ENCODE measurements at places on chromosomes 1 and 21.

GRCh38 chr1:242828199-242828598, 303.7 kb upstream of the PLD5 start:
- DNase-seq = no peak

DNA sequence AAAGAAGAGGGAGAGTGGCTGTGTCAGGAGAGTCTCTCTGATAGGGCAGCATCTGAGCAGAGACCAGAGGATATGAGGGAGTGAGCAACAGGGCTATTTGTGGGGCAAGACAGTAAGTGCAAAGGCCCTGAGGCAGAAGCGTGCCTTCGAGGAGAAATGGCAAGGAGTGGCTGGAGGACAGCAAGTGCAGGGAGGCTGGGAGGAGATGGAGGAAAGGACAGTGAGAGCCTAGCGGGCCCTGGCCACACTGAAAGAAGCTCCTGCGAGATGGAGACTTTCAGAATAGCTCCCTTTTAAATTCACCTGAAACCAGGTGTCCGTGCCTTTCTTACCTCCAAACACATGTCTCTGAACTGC, 25.2 kb downstream of the EXOC8 start:
- no peak for DNase-seq

GRCh38 chr1:87791931-87792740, 463.5 kb downstream of the LMO4 start:
- DNase-seq = no peak

- no peak for DNase-seq
Observed at GRCh38 chr1:65150583-65151263, 2.7 kb downstream of the AK4 start.

- DNase-seq = peak; percentile 74
Observed at GRCh38 chr21:38798481-38798882, 7.2 kb upstream of the ETS2 start.

- no peak for DNase-seq
Observed at GRCh38 chr1:22810378-22810777, 99.7 kb downstream of the EPHB2 start.

DNA sequence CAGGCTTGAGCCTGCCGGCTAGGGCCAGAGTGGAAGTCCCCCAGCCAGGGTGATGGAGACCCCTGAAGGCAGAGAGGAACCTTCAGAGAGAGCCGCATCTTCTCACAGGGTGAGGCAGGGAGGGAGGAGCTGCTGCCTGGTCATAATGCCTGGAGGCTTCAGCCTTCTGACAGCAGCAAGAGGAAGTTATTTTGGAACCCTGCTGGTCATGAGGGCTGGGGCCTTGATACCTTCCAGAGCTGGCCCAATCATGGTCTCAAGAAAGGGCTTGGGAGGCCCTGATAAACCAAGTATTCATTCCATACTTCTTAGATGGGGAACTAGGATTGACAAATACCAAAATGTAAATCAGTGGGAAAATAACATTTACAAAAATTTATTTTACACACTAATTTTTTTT, 26.6 kb upstream of the MPZL1 start:
- no peak for DNase-seq

DNA sequence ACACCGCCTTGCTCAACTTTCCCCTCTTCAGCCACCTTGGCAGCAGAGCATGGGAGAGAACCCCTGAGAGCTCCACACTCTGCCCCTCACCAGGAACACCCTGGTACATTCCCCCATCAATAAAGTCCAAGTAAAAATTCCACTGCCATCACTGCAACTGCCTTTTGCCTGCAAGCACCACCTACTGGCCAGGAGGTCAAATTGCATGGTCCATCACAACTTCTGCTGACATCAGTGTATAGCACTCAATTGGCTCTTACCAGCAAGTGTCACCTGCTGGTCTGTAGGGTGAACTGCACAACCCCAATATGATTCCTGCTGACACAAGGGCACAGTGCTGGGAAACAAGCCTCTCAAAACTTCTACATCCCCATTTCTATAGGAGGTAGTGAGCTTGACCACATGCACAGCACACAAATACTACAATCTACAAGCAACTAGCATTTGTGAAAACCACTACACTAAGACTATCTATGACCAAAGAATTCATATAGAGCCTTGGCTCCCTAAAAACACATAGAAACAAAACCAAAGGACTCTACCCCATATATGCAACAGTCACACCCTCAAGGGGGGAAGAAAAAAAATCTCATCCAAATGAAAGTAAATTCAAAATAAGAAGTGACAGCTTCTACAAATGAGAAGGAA, 69.2 kb downstream of the FASLG start:
- DNase-seq = peak; percentile 8

GRCh38 chr1:44830900-44831304, 12.2 kb downstream of the PTCH2 start:
- no peak for DNase-seq

DNA sequence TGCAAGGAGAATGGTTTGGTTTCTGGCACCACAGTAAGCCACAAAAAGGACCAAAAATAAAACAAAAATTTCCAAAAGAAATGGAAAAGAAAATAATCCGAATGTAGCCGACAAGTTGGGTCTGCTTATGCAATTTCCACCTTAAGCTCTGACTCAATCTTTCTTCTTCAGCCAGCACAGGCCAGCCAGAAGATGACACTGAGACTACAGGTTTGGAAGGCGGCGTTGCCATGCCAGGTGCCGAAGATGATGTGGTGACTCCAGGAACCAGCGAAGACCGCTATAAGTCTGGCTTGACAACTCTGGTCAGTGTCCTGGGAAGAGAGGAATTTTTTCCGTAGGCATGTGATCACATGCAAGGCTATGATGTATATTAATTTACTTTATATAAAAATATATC, 23.4 kb downstream of the PDPN start:
- no peak for DNase-seq

GRCh38 chr1:10540277-10541005, 65.7 kb downstream of the PEX14 start:
- DNase-seq = peak; percentile 79

DNA sequence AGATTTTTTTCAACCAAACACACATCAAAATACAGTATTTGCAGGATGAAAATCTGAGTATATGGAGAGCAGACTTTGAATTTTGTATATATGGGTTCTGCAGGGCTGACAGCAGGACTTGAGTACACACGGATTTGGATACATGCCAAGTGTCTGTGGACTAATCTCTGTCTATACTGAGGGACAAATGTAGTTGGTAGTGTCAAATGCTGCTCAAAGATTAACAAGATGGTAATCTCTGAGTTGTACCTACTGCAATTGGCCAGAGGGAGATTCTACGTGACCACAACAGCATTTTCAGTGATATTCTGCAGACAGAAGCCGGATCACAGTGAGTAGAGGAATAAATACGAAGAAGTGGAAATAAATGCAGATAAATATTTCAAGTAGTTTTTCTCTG, 43.4 kb downstream of the SHCBP1L start:
- DNase-seq = no peak

DNA sequence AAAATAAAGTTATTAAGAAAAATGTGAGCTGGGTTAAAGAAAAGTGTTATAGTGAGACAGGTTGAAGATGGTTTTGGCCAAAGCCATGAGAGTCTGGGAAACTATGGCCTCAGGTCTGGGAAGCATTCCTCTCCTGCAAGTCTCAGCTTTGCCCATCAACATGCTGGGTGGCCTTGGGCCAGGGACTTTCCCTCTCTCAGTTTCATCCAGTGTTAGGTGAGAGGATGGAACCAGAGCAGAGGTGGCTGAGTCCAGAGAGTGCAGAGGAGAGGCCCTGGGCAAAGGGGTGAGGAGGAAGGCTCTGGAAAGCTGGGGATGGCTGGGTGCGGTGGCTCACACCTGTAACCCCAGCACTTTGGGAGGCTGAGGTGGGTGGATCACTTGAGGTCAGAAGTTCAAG, 10.5 kb downstream of the PADI2 start:
- no peak for DNase-seq

GRCh38 chr1:43931711-43932660, 1.6 kb upstream of the ARTN start:
- no peak for DNase-seq

- peak; percentile 37 for DNase-seq
Observed at GRCh38 chr1:232678185-232678886, 48.4 kb upstream of the SIPA1L2 start.

GRCh38 chr1:183022202-183023145, 746 bp upstream of the LAMC1 start:
- DNase-seq = peak; percentile 96

DNA sequence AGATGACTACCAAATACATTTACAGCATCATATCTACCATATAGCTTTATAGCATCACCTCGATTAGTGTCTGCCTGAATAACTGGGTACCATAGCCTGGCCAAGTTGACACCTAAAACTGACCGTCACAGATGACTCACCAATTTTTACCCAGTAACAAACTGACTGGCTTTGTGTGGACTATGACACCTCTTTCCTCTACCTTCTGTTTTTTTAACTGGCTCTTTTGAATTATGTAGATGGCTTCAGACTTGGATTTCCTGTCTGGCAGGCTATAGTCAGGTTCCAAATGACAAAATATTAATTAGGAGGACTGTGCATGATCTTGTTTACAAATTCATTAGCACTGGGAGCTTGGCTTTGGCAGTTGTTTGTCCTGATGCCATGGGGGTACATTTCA, 360.3 kb downstream of the TGFB2 start:
- no peak for DNase-seq

DNA sequence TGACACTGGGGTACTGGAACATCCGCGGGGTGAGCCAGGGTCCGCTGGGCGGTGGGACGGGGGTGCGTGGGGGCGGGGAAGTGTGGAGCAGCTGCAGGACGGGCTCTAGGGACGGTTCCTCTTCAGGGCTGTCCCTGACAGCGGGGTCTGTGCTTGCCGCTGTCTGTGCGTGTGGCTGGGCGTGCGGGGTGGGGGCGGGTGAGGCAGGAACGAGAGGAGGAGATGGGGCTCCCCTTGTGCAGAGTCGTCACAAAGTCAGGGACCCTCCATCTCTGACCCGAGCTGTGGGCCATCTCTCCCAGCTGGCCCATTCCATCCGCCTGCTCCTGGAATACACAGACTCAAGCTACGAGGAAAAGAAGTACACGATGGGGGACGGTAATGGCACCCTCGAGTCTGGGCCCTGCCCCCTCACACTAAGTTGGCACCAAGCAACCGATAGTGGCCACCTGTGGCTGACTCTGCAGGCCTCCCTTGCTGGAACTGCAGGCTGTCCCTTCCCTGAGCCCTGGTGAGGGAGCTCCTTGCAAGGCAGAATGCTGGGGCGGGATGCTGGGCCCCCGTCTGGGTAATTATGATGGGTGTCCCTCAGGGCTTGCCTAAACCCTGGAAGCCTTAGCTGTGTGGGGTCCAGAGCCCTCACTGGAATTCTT, 392 bp downstream of the GSTM2 start:
- no peak for DNase-seq

GRCh38 chr1:51574796-51575195, 42.1 kb upstream of the OSBPL9 start:
- no peak for DNase-seq

- no peak for DNase-seq
Observed at GRCh38 chr1:115475252-115475651, 137.2 kb upstream of the NGF start.

DNA sequence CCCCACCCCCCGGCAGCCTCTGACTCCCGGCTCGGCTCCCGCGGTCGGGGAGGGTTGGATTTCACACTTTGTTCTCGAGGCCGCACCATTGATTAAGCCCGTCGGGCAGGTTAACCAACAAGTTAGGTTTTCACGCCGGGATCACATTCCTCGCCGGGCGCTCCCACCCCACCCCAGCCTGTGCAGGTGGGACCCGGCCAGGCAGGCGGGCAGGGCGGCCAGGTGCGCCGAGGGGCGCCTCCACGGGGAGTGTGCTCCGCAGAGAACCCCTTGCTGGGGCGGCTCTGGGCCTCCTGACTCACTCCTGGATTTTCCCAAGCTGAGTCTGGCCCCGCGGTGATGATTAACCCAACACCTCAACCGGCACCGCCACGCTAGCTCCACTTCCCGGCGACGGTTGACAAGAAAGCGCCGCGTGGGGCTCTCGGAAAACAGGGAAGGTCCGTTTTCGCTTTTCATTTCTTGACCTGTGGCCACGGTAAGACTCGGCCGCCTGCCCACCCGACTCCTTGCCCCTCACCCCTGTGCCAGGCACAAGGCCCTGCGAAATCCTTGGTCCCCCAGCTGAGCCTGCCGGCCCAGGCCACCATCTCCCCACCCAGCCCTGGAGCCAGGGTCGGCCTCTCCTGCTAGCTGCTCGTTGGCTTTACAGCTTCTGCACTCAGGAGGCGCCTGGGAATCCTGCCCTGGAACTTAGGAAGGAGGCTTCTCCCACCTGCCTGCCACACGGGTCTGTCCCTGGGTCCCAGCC, 8.8 kb upstream of the TTLL10 start:
- DNase-seq = peak; percentile 4

GRCh38 chr1:67863637-67864036, 30.4 kb upstream of the GNG12 start:
- DNase-seq = no peak

DNA sequence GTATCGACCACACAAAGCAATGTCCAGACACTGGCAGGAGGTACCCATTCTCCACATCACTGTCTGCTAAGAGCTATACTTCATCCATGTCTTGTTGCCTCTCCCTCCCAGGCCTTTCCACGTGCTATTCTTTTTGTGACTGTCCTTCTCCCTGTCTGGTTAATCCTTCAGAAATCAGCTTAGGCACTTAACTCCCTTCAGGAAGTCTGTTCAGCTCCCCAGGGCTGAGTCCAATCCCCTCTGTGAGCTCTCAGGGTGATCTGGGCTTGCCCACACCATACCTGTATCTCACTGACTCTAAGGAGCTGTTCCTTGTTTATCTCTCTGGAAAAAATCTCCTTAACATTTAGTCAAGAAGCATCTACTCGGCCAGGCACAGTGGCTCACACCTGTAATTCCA, 69.4 kb downstream of the NID1 start:
- DNase-seq = no peak
